ENCODE measurements at places on chromosomes 2 and 18.

DNA sequence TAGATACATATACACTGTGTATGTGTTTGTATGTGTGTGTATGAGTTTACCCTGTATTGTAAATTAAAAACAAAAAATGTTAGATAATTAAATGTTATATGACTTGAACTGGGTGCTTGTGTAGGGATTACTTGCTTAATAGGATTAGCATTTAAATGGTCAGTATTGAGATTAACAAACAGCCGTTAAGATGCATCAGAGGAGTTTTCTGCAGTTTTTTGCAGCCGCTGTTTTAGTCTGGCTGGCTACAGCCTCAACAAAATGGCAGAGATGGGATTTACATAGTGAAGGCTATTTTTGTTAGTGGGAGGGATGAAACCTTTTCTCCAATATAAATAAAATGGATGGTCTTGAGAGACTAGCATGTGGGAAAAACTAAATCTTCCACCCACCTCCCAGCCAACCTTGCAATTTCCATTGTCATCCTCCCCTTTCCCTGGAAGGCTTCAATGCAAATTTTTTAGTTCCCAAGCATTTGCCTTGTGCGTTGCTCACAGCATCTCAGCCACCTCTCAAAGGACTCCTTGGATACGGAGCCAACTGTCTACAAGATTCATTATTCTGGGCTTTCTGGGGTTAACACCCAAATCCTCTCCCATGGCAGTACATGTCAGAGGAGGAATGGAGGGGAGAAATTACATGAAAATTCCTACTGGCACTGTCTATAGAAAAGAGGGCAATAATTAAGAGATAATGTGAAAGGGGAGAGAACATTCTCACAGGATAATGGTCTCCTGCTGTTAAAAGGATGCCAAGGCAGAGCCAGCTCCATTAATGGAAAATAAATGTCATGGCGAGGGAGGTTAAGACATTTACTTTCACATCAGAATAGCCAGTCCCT lies 351.9 kb downstream of the CDH2 start:
- DNase-seq, result no peak

DNA sequence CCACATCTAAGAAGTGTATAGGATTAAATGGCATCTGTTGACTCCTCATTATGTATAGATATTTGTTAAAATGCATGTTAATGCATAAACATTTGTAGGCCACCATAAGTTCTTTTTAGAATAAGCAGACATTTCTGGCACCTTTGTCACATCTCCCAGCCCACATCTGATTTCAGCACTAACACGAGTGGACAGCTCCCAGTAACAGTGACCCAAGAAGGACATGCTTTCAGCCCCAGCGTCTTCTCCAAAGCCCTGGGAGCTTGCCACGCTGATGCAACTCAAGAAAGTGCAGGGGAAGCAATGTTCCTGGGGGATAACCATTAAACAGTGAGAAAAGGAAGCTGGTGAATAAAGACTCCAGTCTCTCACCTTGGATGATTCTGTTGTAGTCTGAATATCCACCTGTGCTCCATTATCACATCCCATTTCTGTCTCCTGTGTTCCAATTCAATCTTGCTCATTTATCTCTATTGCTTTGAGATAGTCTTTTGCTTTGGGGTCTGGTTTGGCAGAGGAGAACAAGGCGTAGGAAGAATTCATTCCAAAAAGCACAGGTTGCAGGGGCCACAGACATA lies 182.6 kb upstream of the THSD7B start:
- peak; percentile 54 for DNase-seq

DNA sequence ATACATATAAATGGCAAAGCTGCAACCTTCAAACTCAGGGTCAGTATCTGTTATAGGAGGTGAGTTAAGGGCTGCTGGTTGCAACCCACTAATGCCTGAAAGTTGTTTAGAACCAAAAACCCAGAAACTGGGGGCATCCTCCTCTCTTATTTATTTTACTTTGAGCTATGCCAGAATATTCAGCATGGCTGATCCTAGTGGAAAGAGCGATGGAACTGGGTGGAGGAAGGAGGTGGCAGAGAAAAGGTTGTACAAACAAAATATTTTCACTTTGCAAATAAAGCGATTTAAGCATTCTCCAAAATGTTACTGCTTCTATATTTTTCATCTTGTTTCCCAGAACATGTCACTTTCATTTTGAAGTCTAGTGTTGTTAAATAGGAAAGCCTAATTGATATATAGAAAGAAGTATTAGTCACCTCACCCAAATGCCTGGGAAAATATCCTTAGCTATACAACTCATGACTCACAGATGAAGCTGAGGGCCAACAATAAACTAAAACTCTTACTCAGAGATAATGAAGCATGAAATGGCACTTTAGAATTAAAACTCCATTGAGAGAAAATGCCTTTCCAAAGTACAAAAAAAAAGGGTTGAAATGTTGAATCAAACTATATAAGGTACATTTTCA lies 251.4 kb upstream of the UBE2E3 start:
- DNase-seq, result no peak

DNA sequence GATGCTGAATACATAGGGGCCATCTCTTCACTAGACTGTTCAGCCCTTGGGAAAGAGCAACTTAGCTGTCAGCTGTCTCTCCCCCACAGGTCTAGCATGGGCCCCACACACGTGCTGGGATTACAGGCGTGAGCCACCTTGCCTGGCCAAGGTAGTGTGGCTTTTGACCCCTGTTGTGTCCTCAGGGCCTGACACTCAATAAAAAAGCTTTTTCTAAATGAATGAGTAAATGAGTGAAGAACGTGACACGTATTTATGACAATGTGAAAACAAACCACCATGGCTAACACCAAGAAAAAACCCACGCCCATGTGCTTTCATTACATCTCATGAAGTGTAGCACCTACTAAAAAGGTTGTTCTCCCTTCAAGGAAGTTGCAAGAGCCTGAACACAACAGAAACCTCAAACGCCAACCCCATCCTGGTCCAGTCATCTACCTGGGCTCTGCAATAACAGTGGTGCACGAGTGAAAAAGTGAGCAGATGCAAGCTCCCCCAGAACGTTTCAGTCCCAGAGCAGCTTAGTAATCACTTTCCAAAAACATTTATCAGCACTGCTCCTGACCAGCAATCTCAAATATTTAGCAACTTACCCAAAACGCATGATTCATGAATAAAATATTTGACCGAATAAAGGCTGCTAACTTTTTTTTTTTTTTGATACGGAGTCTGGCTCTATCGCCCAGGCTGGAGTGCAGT lies 3.4 kb downstream of the WDFY1 start:
- no peak for DNase-seq

GRCh38 chr2:224778474-224778877 lies 62.3 kb upstream of the CCDC195 start:
- DNase-seq, result peak; percentile 59

- DNase-seq, result no peak
Measured at GRCh38 chr2:113910110-113910717, 20.3 kb downstream of the ACTR3 start.

DNA sequence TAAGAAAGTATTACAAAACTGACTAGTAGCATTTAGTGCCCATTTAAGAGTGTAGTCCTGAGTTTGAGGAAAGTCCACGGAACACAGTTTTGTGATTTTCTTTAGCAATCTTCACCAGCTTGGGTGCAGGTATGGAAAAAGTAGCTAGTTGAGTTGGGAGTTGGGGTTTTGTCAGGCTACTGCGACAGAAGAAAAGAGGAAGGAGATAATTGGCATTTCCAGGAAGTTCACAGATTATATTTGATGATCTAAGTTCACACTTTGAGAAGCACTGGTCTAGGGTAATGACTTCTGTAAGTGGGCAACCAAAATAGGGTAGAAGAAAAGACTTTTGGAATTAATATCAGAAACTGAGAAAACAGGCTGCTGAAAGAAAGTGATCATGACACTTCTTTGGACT lies 52.1 kb downstream of the VIL1 start:
- peak; percentile 28 for DNase-seq

DNA sequence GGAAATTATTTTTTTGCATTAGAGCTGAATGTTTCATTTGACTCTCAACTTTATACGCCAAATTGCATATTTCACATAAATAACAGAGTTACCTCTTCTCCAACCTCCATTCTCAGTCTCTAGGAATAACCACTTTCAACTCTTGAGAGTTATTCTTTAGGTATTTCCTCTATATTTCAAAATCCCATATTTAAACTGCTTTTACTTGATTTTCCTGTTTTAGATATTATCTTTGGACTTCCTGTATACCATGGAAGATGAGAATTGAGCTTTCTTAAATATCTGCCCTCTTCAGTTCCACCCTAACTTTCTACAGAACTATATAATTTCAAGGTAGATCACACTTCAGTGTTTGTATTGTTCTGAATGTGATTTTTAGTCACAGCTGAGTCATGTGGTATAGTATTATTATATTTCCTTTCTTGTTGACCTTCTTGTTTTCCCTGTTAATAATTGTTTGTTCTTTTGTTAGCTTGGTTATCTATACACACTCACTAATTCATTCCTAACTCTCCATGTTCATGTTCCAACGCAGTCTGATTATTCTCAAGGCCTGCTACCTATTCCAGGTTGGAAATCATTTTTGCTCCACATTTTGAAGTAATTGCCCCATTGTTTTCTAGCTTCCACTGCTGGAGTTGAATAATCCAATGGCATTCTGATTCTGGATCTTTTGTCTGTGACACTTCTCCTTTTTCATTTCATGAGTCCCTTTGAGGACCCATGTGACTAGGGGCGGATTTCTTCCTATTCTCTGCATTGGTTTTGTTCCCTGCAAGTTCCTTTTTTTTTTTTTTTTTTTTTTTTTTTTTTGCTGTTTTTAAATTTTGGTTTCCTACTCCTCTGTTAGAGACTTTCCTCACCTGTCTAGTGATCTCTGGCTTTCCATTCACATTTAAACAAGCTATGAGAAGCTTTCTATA lies 156.8 kb upstream of the RBMS1 start:
- DNase-seq, result peak; percentile 56

- no peak for DNase-seq
Measured at GRCh38 chr2:136210455-136210805, 92.5 kb upstream of the CXCR4 start.

- no peak for DNase-seq
Measured at GRCh38 chr2:224174990-224175389, 135.9 kb upstream of the SERPINE2 start.

- no peak for DNase-seq
Measured at GRCh38 chr2:64609942-64610281, 43.8 kb downstream of the SERTAD2 start.

- no peak for DNase-seq
Measured at GRCh38 chr2:104040771-104041170, 813.1 kb upstream of the POU3F3 start.

GRCh38 chr2:233813236-233814055 lies 35.3 kb downstream of the MROH2A start:
- DNase-seq, result no peak

- no peak for DNase-seq
Measured at GRCh38 chr18:23401400-23402347, 51.4 kb upstream of the RIOK3 start.

DNA sequence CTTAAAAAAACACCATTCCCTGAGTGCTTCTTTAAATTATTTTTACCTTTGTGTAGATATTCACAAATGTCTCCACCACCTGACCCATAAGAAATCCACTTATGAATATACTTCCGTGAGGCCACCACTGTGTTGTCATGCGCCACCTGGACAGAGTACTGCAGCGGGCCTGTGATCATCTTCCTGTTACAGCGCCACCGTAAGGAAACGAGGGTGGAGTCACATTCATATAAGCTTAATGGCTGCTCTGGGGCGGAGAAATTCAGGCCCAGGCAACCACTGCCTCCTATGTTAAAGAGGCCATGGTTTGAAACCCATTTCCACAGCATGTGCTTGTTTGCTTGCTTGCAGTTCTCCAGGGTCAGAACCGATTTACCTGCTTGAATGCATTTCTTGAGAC lies 17.7 kb downstream of the PLA2R1 start:
- DNase-seq, result no peak

DNA sequence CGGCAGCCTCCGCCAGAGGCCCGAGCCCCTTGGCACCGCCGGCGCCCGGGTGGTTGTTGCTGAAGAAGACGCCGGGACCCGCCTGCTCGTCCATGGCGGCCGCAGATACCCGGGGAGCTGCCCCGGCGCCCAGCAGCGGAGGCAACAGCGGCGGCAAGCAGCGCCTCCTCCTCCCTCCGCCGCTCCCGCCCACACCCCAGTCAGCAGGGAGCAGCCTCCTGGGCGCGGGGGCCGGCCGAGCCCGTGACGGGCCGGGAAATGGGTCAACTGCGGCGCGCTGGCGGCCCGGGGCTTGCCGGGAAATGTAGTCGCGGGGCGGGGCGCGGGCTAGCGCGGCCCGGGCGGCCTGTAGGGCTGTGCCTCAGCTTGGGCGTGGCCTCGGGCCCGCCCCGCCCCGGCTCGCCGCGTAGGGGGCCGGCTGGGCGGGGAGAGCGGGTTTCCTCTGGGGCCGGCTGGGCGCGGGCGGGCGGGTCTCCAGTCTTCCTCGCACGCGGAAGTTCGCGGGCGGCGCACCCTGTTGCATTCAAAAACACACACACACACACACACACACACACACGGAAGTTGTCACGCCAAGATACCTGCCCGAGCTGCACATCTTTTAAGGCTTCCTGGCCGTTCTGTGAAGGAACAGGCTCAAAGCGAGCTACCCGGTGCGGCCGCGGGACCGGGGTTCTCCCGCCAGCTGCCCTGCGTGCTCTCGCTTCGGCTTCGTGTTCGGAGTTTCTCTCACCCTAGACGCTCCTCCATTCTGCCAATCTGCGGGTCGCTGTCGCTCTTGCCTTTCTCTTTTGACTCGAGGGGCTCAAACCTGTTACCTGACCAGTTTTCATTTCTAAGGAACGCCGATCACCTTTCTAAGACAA lies at the start of gene STRN:
TSS of gene STRN (minus strand) at position 167 of the 866 bp plus-strand sequence. CDS start at position 94, 73 bp downstream.
- DNase-seq, result peak; percentile 96

DNA sequence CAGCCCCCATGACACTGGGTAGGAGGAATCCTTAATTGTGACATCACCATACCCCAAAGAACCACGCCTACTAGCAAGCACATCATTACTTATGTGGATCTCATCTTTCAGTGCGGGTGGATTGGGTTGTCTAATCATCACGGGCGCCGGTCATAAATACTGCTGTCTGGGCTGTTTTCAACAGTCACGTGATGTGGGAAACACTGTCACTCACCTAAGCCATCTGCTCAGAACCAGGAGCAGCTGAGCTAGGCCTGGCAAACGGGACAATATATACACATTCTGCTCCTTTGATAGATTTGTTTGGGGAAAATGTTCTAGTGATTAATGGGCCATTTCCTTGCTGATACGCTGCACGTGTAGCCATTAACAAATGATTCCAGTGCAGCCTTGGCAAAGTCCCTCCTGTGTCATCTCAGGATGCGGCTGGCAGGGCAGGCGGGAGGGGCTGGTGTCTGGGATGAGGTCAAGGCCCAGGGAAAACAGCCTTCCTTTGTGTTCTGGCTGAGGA lies 145.9 kb upstream of the COPS8 start:
- DNase-seq, result no peak

DNA sequence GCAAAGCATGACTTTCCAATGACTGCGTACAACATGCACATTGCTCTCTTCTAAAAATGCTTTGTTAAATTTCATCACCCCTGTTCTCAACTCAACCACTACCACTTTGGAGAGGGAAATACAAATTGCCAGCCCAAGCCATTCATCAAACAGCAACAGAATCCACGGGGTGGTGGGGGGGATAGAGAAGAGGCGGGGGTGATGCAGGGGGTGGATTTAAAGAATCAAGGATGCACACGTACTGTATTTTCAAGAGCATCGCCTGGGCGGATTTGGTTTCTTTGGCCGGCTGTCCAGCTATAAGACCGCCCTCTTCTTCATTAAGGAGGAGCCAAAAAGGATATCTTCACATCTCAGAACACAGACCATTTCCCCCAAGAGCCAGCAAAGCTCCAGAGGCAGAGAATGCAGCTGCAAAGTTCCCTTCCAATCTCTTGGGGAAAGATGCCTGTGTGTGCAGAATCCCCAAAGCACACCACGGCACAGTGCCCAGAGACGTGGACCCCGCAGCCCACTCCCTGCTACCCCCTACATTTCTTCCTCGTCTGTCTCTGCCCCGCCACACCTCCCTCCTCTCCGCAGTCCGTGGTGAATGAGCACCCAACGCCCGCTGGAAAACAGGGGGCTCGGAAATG lies 977 bp downstream of the SLC8A1 start:
- peak; percentile 27 for DNase-seq
